Hematopoietic multipotent progenitor cell treated with erythropoietin and hydrocortisone succinate and interleukin-3 and kit ligand, for 15 days (in vitro differentiated cells): ENCODE measurements at places on chromosomes 12 and 14.

- no peak for DNase-seq
Observed at GRCh38 chr12:39571351-39571750, 48.3 kb downstream of the ABCD2 start.

GRCh38 chr14:100007254-100007653 is 58.0 kb upstream of the EVL start:
- DNase-seq: no peak

- DNase-seq: no peak
Observed at GRCh38 chr14:105488781-105489541, 2.1 kb upstream of the TEDC1 start.

DNA sequence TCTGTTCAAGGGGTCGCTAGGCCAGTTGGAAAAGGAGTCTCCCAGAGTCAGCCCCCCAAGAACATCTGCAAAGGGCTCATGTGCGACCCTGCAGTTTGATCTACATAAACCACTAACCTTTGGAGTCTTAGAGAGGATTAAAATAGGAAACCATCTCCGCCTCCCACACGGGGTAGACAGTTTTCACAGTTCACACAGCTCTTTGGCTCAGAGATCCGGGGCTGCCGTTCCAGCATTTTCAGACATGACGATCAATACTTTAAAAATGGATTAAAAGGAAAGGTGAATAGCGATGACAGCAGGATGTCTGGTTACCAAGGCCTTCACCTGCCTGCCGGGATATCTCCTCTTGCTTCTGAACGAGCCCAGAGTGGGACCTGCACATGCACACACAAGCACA is 59.8 kb upstream of the BCL11B start:
- DNase-seq: no peak

DNA sequence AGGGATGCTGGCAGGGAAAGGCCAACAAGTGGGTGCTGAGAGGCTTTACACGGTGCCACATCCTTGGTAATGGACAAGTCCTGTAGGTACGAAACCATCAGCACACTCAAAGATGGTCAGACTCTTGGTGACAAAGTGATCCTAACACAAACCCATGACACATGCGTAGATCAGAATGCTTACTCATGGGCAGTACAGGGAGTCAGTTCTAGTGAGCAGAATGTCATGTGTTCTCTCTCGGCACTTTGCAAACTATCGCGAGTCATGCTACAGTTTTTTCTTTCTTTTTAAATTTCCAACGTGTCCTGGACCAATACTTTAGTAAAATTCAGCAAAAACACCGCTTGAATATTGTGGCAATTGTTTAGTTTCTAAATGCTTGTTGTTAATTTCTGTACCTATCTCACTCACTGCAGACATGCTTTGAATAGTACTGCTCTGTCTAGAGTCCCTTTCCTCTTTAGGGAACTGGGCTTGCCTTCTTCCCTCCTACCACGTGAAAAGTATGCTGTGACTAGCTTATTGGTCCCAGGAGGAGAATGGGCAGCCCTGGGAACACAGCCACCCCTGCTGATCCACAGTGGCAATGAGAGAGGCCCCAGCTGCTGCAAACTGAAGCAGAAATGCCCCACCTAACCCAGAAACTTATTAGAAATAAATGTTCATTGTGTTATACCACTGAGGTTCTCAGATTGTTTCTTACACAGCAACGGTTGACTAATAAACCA is 62.4 kb downstream of the UBR7 start:
- peak; percentile 14 for DNase-seq

DNA sequence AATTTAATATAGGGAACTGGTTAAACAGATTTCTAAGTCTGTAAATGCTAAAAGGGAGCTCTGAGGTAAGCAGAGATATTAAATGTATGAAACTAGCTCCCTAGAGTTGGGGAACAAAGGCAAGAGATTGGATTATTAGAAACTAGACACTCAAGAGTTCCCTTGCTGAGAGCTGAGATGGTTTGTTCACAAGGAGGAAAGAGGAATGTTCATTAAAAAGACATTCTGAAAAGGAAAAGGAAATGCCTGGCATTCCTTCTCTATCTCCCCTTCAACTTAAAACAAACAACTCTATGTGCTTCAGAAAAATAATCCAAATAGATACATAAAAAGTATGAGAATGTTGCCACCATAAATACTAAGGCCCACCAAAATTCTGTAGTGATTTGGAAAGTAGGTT is 73.7 kb downstream of the GALNT4 start:
- no peak for DNase-seq

DNA sequence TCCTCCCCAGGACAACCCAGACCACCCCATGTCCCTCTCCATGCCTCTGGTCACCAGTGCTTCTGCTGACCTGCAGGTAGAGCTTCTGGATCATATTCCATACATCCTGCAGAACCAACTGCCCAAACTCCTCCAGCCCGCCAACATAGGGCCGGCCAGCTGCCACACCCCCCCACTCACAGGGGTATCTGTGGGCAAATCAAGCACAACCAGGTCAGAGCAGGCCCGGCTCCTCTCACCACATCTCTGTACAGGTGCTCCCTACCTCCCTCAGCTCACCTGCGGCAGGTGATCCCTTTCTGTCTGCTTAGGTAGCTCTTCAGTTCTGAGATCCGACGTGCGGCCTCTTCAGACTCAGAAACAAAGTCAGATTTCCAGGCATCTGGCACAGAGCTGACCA is 29.0 kb downstream of the TEP1 start:
- no peak for DNase-seq

DNA sequence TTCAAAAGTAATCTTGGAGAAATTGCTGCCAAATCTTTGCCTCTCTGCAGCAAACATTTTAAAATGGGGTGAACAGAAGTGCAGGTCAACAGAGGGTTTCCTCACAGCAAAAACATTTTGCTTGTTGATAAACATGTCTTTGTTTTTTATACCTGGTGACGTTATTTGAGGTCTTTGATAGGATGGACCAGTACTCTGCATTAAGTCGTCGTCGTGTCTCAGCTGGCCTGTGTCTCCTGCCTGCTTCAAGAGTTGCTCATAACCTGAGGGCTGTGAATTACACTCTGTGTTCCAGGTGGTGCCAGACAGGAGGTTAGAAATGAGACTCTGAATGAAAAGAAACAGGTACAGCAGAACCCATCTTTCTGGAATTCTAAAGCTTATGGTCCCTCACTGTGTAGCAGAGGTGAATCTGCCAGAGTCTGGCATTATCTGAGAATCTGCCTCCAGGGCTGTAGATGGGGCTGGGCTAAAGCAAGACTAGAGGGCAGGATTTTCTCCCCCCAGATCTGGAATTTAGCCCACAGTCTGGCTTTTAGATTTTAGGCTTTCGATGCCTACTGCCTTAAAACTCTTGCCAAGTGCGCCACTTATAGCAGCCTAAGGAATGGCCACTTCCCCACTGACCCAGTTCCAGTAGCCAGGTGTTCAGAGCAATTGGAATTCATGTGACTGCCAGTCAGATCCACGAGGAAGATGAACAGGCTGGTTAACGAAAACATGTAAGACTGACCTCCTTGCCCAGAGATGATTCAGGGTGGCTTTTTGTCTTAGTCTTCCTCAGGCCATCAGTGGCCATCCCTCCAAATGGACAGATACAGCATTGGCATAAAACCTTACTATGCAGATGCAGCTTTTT is 161.2 kb downstream of the PRKCH start:
- no peak for DNase-seq

GRCh38 chr12:4369548-4369947 is 10.0 kb downstream of the FGF23 start:
- DNase-seq: no peak

- DNase-seq: peak; percentile 32
Observed at GRCh38 chr14:45135156-45135555, 574 bp upstream of the FANCM start.

- DNase-seq: no peak
Observed at GRCh38 chr12:47458279-47458678, 247.6 kb downstream of the RPAP3 start.

DNA sequence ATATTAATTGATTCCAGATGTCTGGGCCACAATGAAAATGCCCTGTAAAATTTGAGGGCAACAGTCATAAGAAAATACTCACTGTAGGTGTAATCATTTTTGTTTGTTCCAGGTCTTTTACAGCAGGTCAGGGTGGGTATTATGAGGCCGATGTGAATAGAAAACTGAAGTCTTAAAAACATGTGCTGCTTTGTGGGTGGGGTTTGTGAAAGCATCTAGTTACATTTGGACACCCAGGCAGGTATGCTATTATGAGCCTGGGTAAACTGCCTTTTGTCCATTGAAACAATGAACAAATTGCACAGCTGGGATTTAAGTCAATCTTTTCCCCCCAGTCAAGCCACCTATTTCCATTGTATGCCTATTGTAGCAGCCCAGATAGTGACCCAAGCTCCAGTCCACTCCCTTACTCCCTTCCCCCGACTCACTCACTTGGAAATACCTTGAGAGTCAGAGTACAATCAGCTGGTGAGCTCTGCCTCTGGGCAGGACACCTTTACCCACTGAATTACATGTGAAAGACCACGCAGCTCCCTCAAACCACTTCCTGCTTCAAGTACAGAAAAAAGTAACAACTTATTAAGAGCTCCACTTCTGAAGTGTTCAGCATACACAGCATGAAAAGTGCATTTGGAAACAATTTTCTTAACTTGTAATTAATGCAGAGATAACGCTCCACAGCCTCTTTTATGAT is 1.8 kb downstream of the IGF1 start:
- no peak for DNase-seq

DNA sequence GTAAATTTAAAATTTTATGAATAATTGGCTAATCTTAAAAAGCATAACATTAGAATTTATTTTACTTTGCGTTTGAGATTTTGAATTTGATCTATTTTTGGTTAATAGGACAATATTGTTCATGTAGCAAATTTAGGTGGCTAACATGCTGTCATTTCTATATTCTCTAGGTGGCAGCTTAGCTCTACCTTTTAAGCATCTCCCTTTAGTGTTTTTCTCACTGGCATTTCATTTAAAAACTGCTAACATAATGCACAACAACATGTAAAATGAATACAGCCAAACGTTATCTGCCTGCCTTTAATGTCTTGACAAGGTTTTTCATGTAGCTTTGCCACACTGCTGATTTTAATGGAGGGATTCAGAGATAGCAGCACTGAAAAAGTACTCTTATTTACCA is 272.4 kb upstream of the FBXO33 start:
- no peak for DNase-seq

DNA sequence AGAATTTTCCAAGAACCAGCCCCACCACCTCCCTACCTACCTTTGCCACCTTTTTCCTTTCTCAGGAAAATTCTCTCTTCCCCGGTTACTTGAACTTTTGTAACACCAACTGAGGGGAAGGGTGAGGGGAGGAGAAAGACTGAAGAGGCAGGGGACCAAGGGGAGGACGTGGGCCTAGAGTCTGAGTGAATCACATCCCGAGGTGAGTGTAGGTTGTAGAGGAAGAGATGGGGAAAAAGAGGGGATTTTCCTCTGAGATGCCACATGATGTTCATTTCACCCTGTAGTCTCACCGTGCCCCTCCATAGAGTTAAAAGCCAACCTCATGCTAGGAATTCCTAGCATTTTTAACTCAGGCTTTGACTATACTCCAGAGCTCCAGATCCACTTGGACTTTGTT is 311.8 kb downstream of the RPAP3 start:
- DNase-seq: no peak

- peak; percentile 64 for DNase-seq
Observed at GRCh38 chr12:96986883-96987523, 79.9 kb downstream of the NEDD1 start.

- no peak for DNase-seq
Observed at GRCh38 chr14:53758141-53758540, 198.5 kb downstream of the BMP4 start.

DNA sequence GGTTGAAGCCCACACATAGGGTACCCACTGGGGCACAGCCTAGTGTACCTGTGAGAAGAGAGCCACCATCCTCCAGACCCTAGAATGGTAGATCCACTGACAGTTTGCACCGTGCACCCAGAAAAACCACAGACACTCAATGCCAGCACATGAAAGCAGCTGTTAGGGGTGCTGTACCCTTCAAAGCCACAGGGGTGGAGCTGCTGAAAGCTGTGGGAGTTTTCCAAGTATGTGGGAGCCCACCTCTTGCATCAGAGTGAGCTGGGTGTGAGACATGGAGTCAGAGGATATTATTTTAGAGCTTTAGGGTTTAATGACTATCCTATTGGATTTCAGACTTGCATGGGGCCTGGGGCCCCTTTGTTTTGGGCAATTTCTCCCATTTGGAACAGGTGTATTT is 30.5 kb downstream of the TSPAN19 start:
- DNase-seq: no peak

- no peak for DNase-seq
Observed at GRCh38 chr12:23428758-23429157, 520.7 kb downstream of the SOX5 start.

- DNase-seq: no peak
Observed at GRCh38 chr12:16189849-16190248, 87.6 kb downstream of the SLC15A5 start.

- DNase-seq: peak; percentile 22
Observed at GRCh38 chr14:35818346-35819115, 7.6 kb upstream of the BRMS1L start.

DNA sequence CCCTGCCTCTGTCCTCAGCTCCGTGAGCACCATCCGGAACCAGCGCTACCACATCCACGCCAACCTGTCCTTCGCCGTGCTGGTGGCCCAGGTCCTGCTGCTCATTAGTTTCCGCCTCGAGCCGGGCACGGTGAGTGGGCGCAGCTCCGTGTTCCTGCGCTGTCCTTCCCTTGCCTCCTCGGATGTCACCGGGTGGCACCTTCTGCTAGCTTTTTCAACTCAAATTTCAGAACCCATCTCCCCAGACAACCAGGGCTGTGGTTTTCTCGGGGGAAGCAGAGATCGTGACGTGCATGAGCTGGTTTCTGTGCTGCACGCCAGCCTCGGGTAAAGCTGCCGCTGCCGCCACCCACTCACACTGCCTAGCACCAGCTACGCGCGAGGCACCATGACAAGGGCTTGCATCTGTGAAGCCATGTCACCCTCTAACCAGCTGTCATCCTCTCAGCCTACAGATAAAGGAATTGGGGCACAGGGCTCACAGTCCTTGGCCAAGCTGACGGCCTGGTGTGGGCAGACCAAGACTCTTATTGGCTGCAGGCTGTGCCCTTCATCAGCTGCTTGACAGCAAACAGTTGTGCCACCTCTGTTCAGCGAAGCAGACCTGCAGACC is 152.1 kb downstream of the ADGRD1 start:
- no peak for DNase-seq

DNA sequence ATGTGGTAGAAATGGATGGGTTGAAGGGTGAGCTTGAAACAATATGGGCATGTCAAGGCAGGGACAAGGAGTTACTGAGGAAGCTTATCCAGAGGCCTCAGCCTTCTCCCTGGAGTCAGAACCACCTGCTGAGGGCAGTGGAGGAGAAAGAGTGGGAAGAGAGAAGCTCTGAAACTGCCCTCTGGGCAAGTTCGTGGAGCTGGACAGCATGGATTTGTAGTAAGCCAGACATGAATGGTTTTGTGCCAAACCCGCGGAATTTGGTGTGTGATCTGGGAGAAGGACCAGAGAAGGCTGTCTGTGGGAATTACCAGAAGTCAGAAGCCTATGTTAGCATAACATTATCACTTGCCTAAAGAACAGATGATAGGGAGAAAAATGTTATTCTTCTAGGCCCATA is 164.8 kb downstream of the SLC41A2 start:
- DNase-seq: no peak

GRCh38 chr12:12405882-12406281 is 49.0 kb downstream of the BORCS5 start:
- no peak for DNase-seq
